ENCODE measurements at places on chromosomes 4 and X. TPM values are rescaled to one million over a fixed set of nuclear protein-coding genes. Genes with fewer than 3 reads are reported as not detected.

The MSANTD1 gene
- 3.4 TPM for total RNA-seq

The OR13H1 gene
- total RNA-seq, result not detected

The SPP1 gene
- 73.0 TPM for total RNA-seq

The CSAG3 gene
- not detected for total RNA-seq

The RNF150 gene
- 43.3 TPM for total RNA-seq

The REELD1 gene
- not detected for total RNA-seq

The ADH6 gene
- not detected for total RNA-seq

The ERAS gene
- total RNA-seq, result not detected
